Cerebellum (tissue), 4 donors: ENCODE measurements at places on chromosomes 11 and 22. TPM values are rescaled to one million over a fixed set of nuclear protein-coding genes. Genes with fewer than 3 reads are reported as not detected.

Gene RTCB
- 49.9 TPM for total RNA-seq

Gene ALKBH3
- 30.8 TPM for total RNA-seq

GRCh38 chr11:109706945-109707344, 285.0 kb downstream of the C11orf87 start:
- no peak for DNase-seq

- no peak for DNase-seq
These were observed 26.1 kb downstream of the BDNF start for GRCh38 chr11:27673979-27674663.

GRCh38 chr22:47000888-47001287, 238.4 kb downstream of the TBC1D22A start:
- no peak for DNase-seq

- DNase-seq = no peak
These were observed 2.8 kb upstream of the NUCB2 start for GRCh38 chr11:17273668-17274282.

DNA sequence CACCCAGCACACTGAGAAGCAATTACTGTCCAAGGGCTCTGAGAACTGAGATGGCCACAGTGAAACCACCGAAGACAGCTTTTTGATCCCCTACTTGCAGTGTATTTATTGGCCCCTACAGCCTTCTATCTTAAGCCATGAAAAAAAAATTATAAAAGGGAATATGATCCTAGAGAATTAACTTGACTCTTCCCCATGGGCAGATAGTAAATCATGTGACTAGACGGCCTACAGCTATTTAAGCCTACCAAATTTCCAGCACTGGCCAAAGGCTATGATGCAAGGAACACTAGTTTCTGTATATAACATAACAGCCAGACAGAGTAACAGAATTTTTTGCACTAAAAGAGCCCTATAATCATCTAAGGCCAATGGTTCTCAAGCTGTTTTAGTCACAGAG, 53.8 kb downstream of the KCNA4 start:
- no peak for DNase-seq
